ENCODE measurements at places on chromosomes 13 and 19. TPM values are rescaled to one million over a fixed set of nuclear protein-coding genes. Genes with fewer than 3 reads are reported as not detected.

ZNF577 gene
- total RNA-seq: 3.0 TPM

WDR87 gene
- total RNA-seq: not detected

CEACAM20 gene
- not detected for total RNA-seq

RNASEH2B gene
- 32.7 TPM for total RNA-seq

ZNF486 gene
- total RNA-seq: 39.8 TPM

FFAR2 gene
- total RNA-seq: not detected

MYH14 gene
- total RNA-seq: 0.85 TPM

CD79A gene
- total RNA-seq: 0.10 TPM

FUT6 gene
- total RNA-seq: not detected

SIPA1L3 gene
- total RNA-seq: 40.3 TPM

TNNI3 gene
- total RNA-seq: 0.15 TPM

ZNF563 gene
- total RNA-seq: 12.8 TPM

- no peak for DNase-seq
Observed at GRCh38 chr13:49838989-49839388, 46.5 kb upstream of the KPNA3 start.

- peak; percentile 69 for DNase-seq
Observed at GRCh38 chr13:50125554-50126262, 110.5 kb downstream of the KCNRG start.

- DNase-seq: no peak
Observed at GRCh38 chr19:1254530-1255185, 6.3 kb downstream of the MIDN start.

DNA sequence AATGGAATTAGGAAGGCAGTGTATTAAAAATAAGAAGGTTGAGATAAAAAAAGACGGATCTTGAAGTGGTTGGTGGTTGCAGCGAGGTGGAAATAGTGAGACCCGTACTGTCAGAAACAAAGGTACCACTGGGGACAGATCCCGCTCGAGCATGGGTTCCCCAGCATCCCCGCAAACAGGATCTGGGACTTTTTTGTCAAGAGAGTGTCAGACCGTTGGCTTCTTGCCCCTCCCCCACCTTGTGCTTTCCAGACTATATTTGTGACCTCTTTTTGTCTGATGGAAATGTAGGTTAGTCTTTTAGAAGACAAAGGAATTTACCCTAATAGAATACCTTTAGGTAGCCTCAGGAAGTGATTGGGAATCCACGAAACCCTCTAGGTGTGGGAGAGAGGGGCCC is 4.2 kb downstream of the GATAD2A start:
- no peak for DNase-seq

DNA sequence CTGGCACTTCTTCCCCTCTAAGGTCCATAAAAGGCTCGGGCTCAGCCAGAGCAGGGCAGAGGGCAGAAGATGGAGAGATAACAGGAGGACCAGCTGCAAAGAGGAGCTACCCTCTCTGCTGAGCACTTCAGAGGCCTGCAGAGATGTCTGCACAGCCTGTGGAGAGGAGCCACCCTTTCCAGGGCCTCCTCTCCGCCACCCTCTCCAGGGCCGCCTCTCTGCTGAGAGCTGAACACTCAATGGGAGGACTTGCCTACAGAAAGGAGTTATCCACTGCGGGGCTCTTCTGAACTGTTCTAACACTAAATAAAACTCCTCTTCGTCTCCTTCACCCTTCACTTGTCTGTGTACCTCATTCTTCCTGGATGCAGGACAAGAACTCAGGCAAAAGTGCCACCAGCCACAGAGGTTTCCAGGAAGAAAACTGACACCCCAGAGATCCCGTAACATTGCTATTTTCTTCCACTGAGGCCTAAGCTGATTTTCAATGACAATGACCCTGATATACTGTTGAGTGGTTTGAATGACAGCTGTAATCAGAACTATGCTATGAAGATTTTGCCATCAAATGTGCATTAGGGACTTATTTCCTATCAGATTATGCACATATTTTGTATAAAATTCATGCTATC is 16.2 kb upstream of the TSC22D1 start:
- no peak for DNase-seq

- no peak for DNase-seq
Observed at GRCh38 chr13:26749905-26750304, 10.7 kb downstream of the GPR12 start.

- DNase-seq: no peak
Observed at GRCh38 chr19:4518345-4519171, at the start of gene PLIN4. TSS of gene PLIN4 (minus strand) at chr19:4518486. CDS start at chr19:4518272, 214 bp downstream.

- no peak for DNase-seq
Observed at GRCh38 chr19:18789883-18790565, 1.1 kb downstream of the COMP start.

DNA sequence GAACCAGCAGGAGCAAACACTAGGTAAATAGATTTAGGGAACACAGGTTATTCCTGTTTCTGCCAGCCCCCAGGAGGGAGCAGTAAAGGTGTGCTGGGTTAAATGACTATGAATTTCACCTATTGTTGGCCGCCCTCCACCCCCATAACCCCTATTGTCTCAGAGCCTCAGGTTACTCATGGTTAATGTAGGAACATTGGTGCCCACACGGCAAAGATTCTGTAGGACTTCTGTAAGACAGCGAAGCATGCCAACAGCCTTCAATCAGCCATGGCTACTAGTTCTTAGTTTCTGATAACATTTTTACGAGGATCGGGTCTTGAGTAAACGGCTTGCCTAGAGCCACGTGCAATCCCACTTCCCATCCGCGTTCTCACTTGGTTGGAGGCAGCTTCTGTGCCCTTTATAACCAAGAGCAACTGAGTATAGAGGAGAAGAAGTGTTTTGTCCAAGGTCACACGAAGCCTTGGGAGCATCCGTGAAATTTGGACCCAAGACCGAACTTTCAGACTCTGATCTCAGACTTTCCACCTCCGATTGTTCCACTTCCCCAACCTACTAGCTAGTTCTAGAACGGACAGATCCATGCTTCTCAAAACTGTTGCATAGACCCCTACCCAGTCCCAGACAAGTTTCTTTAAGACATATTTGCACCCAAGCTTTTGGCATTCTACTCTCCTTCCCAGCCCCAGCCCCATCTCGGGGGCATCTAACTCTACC is 5.1 kb upstream of the CACNG8 start:
- no peak for DNase-seq

DNA sequence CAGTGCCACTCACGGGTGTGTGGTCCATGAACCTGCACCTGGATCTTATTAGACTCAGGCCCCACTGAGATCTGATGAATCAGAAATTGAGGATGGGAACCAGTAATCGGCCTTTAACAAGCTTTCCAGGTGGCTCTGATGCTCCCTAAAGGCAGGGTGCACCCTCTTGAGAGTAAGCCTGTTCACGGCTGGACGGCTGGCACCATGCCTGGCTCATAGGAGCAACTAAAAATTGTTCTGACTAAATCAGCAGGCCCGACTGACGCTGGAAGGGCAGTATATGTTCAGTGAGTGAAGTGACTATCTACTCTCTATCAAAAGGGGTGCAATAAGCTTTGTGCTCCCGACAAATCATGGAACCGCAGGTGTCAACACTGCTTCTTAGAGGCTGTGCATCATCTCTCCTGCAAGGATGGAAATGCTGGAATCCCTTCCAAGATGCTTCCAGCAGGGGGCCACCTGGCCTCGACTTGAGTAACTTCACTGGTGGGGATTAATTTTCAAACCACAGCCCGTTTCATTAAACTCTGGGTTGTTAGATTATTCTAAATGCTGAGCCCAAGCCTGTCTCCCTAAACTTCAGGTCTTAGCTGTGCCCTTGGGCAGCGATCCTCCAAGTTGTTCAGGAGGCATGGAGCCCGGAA is 28.4 kb downstream of the TMTC4 start:
- peak; percentile 47 for DNase-seq

DNA sequence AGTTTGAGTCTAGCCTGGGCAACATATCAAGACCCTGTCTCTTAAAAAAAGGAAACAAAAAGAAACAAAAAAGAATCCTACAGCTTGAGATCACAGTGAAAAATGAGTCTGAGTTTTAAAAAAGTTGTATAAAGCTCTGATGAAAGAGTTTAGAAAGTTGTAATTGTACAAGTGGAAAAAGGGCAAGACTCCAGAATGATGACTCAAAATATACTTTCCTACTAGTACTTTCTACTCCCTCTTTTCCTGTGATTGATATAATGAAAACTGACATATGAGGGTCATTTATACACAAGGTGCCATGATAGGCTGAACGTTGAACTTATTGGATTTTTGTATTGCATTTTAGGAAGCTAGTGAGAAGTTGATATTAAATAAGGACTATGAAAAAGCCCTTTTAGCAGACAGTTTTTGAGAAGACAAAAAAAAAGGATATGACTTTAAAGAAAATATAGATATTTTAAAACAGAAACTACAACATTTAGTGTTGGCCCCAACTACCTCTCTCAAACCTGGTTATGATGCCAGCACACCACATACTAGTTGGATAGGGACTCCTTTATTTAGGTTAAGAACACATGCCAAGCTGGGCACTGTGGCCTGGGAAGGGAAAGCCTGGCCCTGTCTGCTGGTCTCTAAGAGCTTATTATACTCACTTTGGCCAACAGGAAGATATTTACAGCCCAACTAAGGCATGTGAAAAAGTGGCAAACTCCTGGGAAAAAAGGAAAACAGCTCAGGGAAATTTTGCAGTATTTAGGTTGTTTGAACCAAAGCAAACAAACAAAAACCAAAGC is 116.6 kb downstream of the KL start:
- DNase-seq: no peak

DNA sequence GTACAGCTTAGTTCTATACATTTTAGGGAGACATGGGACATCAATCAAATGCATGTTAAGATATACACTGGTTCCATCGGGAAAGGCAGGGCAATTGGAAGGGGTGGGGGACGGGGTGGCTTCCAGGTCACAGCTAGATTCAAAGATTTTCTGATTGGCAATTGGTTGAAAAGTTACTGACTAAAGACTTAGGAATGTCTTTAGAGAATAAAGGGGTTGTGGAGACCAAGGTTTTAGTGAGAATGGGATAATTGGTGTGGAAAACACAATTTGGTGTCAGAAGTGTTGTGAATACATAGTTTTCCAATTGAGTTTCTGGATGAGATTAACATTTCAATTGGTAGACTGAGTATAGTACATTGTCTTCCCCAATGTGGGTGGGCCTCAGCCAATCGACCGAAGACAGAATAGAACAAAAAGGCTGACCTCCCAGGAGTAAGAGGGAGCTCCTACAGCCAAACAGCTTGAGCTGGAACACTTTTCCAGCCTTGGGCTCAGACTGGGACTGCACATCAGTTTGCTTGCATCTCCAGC is 988 bp upstream of the CCDC169 start:
- DNase-seq: peak; percentile 39

DNA sequence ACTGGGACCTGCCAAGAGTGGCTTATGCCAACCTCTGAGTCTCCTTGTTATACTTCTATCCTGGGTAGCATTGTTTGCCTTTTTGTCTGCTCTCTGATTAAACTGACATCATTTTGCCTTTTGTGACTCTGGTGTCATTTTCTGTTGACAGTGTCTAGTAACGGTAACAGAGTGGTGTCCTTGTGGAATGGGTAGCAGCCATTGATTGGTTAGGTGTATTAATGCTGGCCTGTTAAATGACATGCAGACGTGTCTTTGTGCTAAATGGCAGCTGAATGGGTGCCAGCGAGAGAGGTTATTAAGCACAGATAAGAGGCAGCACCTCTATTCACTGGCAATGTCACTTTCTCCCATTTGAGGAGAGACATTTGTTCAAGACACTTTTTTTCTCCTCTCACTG is 1289.4 kb downstream of the PCDH9 start:
- DNase-seq: no peak

- peak; percentile 83 for DNase-seq
Observed at GRCh38 chr19:15837221-15837731, 21.8 kb upstream of the OR10H1 start.

GRCh38 chr19:46995492-46995891 is 24.1 kb upstream of the NPAS1 start:
- DNase-seq: no peak

DNA sequence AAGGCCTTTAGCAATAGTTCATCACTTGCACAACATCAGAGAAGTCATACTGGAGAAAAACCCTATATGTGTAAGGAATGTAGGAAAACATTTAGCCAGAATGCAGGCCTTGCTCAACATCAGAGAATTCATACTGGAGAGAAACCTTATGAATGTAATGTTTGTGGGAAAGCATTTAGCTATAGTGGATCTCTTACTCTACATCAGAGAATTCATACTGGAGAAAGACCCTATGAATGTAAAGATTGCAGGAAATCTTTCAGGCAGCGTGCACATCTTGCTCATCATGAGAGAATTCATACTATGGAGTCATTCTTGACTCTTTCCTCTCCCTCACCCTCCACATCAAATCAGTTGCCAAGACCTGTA is 19.8 kb downstream of the ZNF583 start:
- no peak for DNase-seq

GRCh38 chr13:37615276-37615675 is 16.7 kb upstream of the POSTN start:
- no peak for DNase-seq

- no peak for DNase-seq
Observed at GRCh38 chr19:37594982-37595382, 306 bp downstream of the ZNF540 start.

DNA sequence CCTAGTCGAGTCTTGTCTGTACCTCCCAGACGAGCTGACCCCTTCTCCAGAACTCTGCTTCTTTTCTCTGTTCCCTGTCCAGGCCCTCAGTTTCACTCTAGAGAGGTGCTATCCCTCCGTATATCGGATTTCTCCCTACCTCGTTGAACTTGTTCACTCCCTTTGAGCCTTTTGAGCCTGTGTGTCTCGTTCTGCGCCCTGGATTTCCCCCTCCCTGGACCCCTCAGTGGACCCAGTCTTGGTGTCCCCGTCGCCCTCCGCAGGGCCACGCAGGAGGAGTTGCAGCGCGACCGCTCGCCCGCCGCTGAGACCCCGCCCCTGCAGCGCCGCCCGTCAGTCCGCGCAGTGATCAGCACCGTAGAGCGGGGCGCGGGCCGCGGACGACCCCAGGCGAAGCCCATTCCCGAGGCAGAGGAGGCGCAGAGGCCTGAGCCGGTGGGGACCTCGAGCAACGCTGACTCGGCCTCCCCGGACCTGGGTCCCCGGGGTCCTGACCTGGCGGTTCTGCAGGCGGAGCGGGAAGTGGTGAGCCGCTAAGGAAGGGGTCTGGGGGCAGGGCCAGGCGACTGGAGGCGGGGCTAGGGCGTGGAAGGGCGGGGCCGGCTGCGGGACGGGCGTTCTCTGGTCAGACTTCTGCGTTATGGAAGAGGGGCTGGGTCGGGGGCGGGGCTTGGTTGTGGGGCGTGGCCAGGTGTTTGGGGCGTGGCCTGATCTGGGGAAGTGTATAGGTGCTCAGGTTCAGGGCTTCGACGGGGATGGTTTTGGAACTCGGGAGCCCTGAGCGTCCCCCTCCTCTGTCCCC is 5.5 kb downstream of the EPS8L1 start:
- DNase-seq: peak; percentile 43

GRCh38 chr13:39401046-39401705 is 201.8 kb downstream of the LHFPL6 start:
- no peak for DNase-seq

DNA sequence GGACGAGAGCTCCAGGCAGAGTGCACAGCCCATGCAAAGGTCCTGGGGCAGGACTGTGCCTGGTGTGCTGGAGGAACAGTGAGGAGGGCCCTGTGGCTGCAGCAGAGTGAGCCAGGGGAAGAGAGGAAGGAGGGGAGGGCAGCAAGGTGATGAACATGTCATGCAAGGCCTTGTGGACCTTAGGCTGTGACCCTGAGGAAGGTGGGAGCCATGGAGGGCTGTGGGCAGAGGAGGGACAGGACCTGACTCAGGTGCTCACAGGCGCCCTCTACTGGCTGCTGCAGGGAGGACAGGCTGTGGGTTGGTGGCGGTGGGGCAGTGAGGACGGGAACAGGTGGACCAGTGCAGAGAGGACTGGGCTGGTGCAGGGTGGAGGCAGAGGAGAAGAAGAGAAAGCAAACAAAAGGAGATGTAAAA is 170.3 kb downstream of the PTPRS start:
- DNase-seq: no peak

Measured in renal cortical epithelial cell (primary cell).